ENCODE measurements at places on chromosomes 1 and 21.
A peak's percentile ranks its signal among the peaks of the same experiment; 100 is the strongest.

- no peak for DNase-seq
Observed at GRCh38 chr1:165328136-165328535, 28.4 kb downstream of the LMX1A start.

- no peak for DNase-seq
Observed at GRCh38 chr1:55886856-55887712, 671.9 kb upstream of the USP24 start.

DNA sequence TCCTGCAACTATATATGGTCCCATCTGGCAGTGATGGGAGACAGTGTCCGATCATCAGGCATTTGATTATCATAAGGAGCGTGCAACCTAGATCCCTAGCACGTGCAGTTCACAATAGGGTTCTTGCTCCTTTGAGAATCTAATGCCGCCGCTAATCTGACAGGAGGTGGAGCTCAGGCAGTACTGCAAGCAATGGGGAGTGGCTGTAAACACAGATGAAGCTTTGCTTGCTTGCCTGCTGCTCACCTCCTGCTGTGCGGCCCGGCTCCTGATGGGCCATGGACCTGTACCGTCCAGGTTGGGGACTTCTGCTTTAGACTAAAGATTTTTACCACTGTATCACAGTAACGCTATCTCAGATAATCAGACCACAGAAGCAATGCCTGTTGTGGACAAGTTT lies 63.8 kb downstream of the TGFB2 start:
- DNase-seq = no peak

DNA sequence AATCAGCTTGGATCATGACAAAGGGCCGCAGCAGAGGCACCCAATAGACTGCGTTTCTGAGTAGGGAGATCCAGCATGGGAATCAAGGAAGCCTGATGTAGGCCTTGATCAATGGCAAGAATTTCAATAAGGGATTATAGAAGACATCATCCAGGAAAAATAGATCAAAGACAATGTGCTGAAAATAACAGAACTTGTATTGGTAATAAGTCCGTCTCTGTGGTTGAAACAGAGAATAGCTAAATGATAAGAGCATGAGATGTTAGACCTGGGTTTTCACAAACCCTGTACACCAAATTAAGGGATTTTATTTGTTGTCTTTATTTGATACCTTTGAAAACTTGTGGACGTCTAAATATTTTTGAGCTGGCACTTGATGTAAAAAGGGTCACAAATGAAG lies 228.0 kb upstream of the SGIP1 start:
- no peak for DNase-seq

DNA sequence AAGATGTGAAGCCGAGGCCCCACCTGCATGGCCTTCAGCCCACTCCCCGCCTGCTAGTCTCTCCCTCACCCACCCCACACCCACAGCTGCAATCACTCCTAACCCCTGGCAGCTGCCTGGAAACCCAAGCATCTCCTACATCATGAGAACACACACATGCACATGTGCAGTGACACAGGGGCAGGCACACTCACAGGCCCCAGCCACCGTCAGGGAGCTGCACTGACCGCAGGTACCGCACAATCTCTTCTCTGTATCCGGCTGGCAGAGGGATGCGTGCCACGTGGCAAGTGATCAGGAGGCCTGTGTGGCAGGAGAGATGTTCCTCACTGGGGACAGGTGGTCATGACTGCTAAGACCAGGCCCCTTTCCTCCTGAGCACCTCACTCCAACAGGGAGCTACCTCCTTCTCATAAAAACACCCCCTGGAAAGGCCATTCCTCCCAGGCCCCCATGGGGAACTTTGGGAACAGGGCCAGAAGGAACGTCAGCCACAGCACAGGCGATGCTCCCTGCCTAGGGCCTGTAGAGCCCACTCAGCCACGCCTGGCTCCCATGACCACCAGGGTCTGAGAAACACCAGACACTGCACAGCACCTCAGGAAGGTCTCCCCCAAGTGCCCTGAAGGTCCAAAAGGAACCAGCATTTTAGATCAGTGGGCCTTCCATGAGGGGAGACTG lies 6.0 kb downstream of the LSS start:
- no peak for DNase-seq

GRCh38 chr21:41761934-41762635 lies 4.8 kb downstream of the RIPK4 start:
- DNase-seq = no peak

GRCh38 chr1:239805042-239805441 lies 286.6 kb upstream of the FMN2 start:
- DNase-seq = no peak

- DNase-seq = no peak
Observed at GRCh38 chr1:162023181-162023546, 505 bp downstream of the OLFML2B start.

- peak; percentile 37 for DNase-seq
Observed at GRCh38 chr1:153957744-153958110, 685 bp downstream of the CRTC2 start.

DNA sequence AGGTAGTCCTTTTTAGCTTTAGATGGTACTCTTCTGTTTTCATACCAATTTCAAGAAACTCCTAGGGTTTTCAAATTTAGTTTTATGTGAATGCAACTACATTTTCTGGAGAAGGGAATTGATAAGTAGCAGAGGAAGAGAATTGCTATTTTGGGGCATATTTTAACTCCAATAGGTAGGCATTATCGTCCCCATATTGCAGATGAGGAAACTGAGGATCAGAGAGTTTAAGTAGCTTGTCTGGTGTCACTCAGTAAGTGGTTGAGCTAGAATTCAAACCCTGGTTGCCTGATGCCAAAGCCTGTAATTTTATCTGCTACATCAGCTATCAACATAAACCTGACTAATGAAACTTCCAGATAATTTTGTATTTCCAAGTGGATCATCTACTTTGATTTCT lies 1.9 kb downstream of the NFYC start:
- no peak for DNase-seq

DNA sequence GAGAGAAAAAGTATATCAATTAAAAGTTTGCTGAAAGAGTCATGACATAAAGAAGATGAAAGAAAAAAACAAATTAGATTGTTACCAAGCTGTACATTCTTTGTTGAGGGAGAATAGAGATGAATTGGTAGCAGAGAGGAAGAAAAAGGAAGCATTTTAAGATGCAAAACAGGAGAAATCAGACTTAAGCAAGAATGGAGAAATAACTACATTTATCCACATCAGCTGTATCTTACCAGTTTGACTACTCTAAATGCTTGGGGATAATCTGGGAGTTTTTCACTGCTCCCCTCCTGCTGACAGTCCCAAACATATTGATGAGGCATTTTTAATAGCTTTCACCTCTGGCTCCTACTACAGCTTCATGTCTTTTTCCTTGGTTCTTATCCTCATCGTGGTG lies 16.8 kb upstream of the PTPRC start:
- DNase-seq = no peak

GRCh38 chr1:71224741-71225377 lies 144.0 kb upstream of the ZRANB2 start:
- DNase-seq = no peak

DNA sequence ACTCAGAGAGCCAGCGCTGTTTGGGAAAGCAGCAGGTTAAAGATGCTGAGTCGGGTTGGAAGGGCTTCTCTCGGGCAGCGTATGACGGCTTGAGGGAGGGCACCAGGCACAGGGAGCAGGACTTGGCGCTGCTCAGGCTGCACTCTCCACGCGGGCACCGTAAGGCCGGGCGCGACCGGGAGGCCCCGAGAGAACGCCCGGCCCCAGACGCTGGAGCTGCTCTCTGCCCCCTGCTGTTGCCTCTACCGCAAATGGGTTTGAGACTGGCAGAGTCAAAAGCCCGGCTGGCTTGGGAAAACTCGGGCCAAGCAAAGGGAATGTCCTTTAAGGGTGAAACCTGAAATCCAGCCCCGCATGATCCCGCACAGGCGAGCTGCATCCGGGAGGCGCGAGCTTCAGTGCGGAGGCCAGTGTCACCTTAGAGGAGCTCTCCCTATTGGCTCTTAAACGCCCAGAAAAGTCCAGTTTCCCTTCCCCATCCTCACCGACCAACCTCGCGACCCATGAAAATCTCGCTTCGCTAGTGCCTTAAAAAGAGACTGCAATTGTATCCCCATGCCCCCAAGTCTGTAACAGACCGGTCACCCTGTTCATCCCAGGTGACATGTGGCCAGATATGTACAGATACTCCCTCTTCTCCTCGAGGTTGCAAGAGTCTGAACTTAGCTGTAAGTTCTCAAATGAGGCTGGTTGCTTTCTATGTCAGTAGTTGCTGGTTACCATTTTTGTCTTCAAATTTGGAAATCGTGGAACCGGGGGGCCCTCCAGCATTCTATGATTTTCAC lies 1.1 kb downstream of the PRRX1 start:
- peak; percentile 75 for DNase-seq

GRCh38 chr1:56502700-56503245 lies 76.6 kb downstream of the PLPP3 start:
- DNase-seq = no peak

DNA sequence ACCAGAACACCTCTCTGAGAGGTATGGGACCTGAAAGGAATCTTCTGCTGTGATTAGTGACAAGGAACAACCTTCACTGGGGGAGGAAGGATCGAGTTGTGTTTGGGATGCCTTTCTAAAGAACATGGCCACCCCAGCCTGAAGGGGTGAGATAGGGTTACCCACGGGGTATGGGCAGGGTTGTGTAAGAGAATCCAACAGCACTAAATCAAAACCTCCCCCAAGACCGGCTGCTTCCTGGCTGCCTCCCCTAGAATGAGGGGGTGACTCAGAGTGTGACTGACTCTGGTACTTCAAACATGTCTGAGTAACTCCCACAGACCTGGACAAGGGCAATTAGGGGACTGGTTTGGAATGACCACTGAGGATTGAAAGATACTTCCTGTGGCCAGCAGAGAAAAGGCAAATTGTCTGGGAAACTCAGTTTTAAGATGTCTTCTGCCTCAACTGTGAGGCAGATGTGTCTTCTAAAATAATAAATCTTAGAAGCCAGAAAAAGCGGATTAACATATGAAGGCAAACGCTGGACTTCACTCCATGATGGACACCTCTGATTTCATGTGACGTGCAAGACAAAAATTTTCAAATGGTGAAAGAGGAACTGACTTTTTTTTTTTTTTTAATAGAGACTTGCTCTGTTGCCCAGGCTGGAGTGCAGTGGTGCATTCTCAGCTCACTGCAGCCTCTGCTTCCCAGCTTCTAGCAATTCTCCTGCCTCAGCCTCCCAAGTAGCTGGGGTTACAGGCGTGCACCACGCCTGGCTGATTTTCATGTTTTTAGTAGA lies 6.7 kb upstream of the PTPN14 start:
- DNase-seq = peak; percentile 92

- DNase-seq = peak; percentile 96
Observed at GRCh38 chr1:53172426-53173128, 24.0 kb upstream of the CPT2 start.

DNA sequence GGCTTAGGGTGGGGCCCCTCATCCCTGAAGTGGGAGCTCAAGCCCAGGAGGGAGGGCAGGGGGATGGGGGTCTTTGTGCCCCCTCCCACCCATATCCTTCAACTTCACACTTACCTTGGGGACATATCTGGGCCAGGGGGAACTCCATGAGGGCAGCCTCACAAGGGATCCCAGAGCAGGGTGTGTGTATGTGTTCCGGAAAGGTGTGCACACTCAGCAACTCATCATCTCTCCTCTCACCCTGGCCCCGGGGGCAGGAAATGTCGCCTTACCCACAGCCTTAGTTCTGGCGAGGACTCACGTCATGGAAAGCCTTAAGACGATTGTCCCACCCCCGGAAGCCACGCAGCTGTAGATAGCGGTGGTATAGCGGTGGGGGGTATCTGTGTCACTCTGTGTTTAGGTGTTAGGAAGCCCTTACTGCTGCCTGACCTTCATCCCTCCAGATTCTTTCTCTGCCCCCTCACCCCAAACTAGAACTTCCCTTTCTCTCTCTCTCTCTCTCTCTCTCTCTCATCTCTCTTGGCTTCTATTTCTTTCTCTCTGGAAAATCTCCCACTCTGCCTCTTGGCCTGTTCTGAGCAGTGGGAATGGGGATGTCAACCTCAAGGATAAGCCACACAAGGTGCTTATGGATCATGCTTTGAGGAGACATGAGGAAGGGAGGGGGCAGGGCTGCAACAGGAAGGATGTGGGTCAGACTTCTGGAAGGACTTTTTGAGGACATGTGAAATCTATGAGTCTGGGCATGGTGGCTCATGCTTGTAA lies at the start of gene SH2D2A:
Gene SH2D2A, minus strand, starts transcription at position 288 of the 768 bp plus-strand sequence. Its CDS starts 140 bp downstream, at position 148.
- DNase-seq = peak; percentile 42

DNA sequence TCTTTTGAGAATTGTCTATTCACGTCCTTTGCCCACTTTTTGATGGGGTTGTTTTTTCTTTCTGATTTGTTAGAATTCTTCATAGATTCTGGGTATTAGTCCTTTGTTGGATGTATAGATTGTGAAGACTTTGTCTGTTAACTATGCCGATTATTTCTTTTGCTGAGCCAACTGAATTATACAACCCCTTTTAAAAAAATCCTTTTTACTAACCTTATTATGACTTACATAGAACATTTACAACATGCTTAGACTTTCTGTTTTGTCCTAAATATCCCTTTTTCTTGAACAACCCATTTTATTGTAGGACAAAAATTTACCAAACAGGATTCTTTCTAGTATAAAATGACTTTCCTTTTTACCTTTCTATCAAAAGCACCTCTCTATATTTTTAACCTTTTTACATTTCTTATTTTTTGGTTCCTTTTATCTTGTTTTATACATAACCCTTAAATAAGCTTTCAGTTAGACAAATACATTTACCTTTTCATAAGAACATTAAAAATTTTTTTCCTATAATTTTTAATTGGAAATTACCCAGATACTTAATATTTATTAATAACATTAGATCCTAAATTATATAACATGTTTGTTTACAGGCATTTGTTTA lies 70.4 kb upstream of the TTLL7 start:
- DNase-seq = no peak

DNA sequence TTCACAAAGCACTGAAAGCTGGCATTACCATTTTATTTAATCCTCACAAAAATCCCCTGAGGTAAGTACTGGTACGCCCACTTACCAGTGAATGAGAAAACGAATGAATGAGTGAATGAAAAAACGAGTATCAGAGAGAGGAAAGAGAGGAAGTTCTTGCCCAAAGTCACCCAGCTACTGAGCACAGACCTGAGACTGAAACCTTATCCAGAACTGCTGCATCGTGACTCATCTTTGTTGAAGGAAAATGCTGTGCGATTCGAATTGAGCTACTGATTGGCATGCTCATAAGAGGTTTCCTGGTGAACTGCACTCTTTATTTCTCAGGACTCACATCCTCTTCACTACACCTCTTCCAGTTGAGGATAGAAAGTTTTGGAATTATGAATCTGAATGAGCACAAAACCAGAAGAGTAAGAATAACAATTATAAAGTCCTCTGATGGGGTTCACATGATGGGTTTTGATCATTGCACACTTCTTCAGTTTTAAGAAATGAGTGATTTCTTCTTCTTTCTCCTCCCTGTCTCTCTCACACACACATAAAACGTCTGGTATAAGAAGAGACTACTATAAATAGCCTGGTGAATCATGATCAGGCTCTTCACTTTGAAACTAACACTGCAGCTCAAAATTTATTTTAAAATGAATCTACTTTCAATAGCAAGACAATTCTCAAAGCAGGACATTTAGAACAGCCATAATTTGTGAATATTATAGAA lies 32.1 kb downstream of the IL12RB2 start:
- peak; percentile 81 for DNase-seq

- no peak for DNase-seq
Observed at GRCh38 chr1:193703655-193704054, 517.2 kb upstream of the B3GALT2 start.

GRCh38 chr1:65442442-65442841 lies 22.0 kb downstream of the LEPR start:
- DNase-seq = no peak

GRCh38 chr1:76868916-76869315 lies 1.6 kb downstream of the ST6GALNAC5 start:
- no peak for DNase-seq

Measured in EH (cell line).